ENCODE measurements at places on chromosomes 11 and 22. TPM values are rescaled to one million over a fixed set of nuclear protein-coding genes. Genes with fewer than 3 reads are reported as not detected.

Gene EFCAB6
- total RNA-seq: not detected

Gene KCNK4
- total RNA-seq: 0.50 TPM

Gene PKDREJ
- total RNA-seq: not detected

Gene PLEKHA7
- total RNA-seq: 10.9 TPM

GRCh38 chr11:76768088-76768908, 14.9 kb upstream of the TSKU start:
- DNase-seq: no peak

DNA sequence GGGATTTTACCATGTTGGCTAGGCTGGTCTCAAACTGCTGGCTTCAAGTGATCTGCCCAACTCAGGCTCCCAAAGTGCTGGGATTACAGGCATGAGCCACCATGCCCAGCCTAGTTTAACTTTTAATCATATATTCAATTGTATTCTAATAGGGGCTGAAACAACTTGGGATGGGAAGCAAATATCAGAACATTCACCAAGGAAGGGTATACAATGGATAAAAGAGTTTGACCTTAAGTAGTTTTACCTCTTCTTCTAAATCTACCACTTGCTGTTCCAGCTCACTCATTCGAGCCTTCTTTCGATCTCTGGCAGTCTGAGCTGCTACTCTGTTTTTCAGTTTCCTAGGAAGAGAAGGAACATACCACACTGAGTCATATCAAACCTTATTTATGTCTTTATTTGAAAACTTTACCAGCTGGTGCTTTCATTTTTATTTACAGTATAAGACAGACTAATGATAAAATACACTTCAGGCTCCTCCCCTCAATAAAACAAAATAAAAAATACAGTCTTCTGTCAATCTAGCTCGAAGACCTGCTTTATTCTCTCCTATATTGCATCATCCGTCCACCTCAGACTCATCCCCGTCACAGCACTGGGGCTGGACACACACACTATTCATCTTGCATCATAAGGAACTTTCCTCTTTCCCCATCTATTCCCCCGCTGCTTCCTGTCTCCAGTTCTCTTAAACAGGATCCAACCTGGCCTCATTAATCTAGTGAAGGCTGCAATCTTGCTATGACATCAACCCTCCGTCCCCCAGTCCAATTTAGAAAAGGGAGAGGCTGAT, 1.4 kb downstream of the XBP1 start:
- DNase-seq: no peak

DNA sequence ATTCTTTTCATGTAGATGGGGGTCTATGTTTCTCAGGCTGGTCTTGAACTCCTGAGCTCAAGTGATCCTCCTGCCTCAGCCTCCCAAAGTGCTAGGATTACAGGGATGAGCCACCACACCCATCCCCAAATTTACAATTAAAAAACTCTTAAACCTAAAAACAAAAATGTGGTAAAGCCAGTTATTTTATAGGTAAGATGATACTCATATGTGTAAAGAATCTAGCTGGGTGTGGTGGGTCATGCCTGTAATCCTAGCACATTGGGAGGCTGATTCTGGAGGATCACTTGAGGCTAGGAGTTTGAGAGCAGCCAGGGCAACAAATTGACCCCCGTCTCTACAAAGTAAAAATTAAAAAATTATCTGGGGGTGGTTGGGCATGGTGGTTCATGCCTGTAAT, 4.0 kb upstream of the RBM14 start:
- DNase-seq: no peak

GRCh38 chr11:71181566-71181965, 70.8 kb downstream of the SHANK2 start:
- no peak for DNase-seq

- no peak for DNase-seq
Measured at GRCh38 chr11:130429983-130430382, 1.6 kb upstream of the ADAMTS8 start.

All from T-helper 17 cell (primary cell).